ENCODE measurements at places on chromosomes 7 and 10.

DNA sequence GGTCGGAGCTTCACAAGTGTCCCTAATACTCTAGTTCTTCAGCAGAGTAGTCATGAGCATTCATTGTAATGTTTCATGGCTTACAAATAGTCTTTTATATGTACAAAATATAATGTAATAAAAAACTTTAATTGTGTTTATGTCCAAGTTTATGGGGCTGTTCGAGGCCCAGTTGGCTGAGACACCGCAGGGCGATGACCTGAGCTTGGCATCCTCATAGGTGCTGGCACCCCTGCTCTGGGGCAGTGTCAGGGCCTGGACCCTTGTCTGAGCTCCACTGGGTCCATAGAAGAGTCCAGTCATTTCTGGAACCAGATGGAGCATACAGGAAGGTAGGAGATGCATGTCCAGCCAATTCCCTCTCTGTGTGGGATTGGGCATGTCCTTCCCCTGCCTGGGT is 12.9 kb upstream of the ZMIZ1 start:
- DNase-seq = no peak

DNA sequence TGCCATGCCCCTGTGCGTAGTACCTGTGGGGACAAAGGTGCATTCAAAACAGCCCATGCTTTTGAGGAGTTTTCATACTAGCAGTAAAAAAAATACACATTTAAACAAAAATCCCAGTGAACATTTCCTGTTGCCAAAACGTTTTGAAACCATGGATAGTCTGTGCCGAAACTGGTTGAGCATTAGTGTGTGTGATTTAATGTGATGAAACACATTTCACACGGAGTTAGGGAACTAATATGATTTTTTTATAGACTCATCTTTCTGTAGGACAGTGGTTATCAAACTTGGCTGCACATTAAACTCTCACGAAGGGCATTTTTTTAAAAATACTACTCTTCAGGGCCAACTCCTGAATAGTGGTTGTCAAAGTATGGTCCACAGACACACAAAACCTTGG is 111.8 kb upstream of the CREB5 start:
- no peak for DNase-seq

GRCh38 chr7:112854169-112854568 is 64.0 kb upstream of the TMEM168 start:
- DNase-seq = no peak

- DNase-seq = no peak
Measured at GRCh38 chr10:98307916-98308541, 40.0 kb upstream of the LOXL4 start.

DNA sequence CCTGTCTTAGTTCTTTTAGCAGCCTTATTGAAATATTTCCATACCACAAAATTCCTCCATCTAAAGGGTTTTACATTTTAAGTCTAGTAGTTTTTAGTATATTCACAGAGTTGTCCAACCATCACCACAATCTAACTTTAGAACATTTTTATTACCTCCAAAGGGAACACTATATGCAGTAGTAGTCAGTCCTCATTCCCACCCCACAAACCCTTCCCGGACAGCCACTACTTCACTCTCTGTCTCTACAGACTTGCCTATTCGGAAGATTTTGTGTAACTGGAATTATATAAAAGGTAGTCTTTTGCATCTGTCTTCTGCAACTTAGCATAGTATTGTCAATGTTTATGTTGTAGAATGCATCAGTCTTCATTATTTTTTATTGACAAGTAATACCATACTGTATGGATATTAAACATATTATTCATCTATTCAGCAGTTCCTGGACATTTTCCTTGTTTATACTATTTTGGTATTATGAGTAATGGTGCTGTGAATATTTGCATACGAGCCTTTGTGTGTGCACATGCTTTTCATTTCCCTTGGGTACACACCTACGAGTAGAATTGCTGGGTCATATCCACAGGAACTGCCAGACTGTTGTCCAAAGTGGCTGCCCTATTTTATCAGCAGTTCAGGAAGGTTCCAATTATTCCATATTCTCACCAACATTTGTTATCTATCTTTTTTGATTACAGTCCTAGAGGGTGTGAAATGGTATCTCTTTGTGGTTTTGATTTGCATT is 60.9 kb upstream of the LANCL2 start:
- no peak for DNase-seq

GRCh38 chr7:96591159-96591899 is 118.3 kb downstream of the SEM1 start:
- DNase-seq = peak; percentile 29

GRCh38 chr7:84535580-84536270 is 341.1 kb upstream of the SEMA3A start:
- no peak for DNase-seq

DNA sequence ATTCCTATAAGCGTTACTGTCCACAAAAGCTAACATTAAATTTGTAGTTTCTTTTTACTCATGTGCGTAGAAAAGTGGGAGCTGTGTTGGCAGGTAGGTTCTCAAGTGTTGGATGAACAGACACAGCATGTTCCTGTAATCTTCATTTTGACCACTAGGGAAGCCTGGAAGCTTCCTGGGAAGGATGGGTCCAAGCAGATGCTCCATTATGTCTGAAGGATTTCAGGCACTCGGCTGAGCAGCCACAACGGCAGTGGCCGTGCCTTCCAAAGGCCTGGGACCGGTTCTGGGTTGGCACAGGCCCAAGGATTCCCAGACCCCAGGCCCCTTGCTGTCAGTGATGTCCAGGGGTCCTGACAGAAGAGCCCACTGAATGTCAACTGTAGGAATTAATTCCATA is 386.3 kb downstream of the TNS3 start:
- no peak for DNase-seq

- no peak for DNase-seq
Measured at GRCh38 chr7:48525736-48526732, 354.8 kb downstream of the ABCA13 start.

GRCh38 chr7:4682621-4683042 is 537 bp downstream of the FOXK1 start:
- DNase-seq = no peak

DNA sequence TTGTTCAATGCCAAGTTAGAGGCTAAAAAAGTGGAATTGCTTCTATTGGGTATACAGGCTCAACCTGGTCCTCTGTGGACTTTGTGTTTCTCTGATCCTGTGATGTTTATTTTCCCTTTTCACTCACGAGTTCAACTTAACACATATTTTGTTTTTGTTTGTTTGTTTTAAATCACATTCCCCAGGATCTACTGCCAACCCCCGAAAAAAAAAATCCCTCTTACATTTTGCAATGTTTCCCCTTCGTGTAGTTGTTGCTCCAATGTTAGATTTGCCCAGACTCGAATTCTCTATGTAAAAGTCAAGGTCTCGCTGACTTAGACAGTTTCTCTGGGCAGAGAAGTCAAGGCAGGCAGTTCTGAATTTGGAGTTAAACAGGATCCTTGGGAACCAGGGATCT is 876.4 kb downstream of the CCSER2 start:
- no peak for DNase-seq

DNA sequence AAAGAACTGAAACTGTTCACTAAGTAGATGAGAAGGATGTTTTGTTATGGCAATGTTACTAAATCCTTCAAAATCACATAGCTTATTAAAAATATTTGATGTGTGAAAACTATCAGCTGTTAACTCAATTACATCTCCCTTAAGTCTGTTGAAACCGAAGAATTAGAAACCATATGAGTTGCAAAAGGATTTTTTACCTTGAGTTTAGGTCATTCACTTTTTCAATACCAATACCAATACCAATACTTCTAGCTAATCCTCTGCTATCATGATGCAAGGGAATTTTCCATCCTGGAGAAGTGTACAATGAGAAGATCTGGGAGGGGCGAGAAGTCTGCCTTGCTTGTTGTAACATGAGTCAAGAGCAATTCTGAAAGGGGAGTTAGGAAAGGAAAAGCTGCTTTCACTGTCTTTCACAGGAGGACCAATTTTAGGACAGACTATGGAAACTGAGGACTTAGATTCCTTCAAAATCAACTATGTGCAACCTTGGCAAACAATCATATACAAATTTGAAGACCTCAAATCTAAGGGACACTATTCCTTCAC is 199.7 kb downstream of the IMMP2L start:
- no peak for DNase-seq

- no peak for DNase-seq
Measured at GRCh38 chr10:83603708-83604107, 535.6 kb upstream of the GHITM start.

GRCh38 chr10:20277820-20278219 is 461.6 kb downstream of the PLXDC2 start:
- DNase-seq = no peak

GRCh38 chr10:86668297-86669165 is at the start of gene LDB3:
Gene LDB3, plus strand, starts transcription at chr10:86668511. Its CDS starts 181 bp downstream, at chr10:86668692.
- peak; percentile 49 for DNase-seq

- DNase-seq = no peak
Measured at GRCh38 chr10:129909531-129910256, 54.4 kb downstream of the EBF3 start.

DNA sequence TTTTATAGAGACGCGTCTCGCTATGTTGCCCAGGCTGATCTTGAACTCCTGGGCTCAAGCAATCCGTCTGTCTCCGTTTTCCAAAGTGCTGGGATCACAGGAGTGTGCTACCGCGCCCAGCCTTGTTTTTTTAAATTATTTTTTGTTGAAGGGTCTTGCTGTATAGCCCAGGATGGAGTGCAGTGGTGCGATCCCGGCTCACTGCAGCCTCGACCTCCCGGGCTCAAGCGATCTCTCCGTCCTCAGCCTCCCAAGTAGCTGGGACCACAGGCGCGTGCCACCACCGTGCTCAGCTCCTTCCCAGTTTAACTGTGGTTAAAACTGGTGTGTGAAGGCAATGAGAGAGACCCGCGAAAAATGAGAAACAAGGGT is 11.0 kb upstream of the HNRNPF start:
- DNase-seq = no peak

- DNase-seq = no peak
Measured at GRCh38 chr7:102833343-102833742, 79.5 kb upstream of the LRRC17 start.

GRCh38 chr10:122121059-122121458 is 132.1 kb downstream of the TACC2 start:
- peak; percentile 83 for DNase-seq

- no peak for DNase-seq
Measured at GRCh38 chr7:104096683-104097082, 107.2 kb upstream of the RELN start.

DNA sequence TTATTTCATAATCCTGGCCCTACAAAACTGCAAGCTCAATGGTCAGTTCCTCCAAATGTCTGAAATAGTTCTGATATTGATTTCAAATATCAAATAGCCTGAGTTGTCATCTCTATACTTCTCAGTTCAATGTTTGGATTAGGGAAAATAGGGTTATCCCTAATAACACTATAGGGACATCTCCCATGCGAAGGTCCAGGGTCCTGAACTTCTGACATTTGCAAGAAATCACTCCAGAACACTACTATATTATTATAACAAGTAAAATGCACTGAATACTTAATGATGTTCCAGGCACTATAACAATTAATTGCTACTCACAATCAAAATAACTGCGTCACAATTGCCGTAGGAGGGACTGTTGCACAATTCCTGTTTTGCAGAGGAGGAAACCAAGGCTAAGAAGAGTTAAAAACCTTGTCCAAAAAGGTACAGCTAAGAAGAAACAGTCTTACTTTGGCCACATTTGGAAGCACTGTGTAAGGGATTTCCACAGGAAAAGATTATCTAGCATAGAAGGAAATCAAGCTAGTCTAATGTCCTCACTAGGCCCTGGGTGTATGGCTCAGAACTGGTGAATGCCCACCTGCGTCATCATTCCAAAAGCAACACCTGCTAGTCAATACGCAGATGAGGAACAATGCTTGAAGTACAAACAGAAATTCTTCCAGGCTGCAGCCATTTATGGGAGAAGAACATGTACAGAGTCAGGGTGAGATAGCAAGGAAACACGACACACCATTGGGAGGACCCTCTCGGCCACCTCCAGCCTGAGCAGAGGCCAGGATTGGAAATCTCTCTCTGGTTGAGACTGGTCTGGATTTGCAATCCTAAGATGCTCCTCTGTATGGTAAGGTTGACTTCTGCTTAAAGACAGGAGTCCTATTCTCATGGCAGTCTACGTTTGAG is 48.3 kb downstream of the ABLIM1 start:
- DNase-seq = no peak

DNA sequence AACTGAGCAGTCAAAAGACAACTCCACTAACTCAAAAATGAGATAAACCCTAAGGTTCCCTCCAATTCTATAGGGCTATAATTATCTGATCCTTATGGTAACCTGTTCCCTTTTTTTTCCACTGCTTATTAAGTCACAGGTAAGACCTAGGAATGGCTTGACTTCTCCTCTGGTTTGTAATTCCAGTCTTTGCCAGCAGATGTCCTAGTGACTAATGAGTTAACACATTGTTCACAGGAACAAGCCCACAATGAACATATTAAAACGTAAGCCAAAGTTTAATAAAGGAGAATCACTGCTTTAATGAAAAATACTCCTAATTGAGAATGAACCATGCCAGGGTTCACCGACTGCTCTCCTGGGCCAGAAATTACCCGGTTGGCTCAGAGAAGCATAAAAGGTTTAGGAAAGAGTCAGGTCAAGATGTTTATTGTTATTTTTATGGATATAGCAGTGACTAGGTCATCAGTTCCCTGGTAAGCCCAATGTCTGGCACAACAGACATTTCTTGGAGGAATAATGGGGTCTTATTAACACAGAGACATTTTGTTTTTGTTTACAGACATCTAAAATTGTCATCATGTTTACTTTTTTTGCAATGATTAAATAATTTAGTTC is 120.1 kb downstream of the ELAPOR2 start:
- peak; percentile 57 for DNase-seq

GRCh38 chr7:37758501-37759045 is 75.0 kb downstream of the GPR141 start:
- no peak for DNase-seq

- no peak for DNase-seq
Measured at GRCh38 chr10:99966306-99966705, 43.4 kb downstream of the DNMBP start.

GRCh38 chr10:86242761-86243160 is 123.8 kb downstream of the GRID1 start:
- DNase-seq = no peak

DNA sequence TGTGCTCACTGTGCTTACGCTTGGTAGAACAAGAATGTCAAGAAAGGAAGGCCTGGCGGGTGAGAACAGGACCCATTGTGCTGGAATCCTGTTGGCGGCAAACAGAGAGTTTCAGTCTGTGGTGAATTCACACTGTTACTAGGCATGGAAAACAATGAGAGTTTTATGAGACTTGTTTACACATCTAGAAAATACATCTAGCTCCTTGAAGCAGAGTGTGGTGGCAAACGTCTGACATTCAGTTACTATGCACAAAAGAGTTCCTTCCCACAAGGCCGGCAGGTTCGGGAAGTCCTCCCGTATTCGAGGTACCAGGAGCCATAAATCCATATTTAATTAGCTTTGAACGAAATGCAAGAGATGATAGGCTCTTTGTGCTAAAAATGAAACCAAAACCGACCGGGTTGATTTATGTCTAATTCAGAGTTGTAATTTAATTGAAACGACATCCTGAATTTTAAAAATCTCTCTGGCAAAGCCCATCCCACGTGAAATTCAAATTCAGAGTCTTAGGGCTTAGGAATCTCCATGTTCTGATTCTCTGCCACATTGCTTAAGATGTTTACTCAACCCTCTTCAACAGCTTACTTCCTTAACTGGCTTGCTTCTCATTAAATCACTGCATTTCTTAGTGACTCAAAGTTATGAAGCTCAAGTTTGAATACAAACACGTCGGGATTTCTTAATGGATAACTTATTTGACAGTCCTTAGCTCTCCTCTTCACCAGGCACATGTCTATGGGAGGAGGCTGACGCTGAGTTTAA is 299.9 kb upstream of the PITRM1 start:
- DNase-seq = no peak

GRCh38 chr7:12821746-12822145 is 134.3 kb downstream of the ARL4A start:
- no peak for DNase-seq
